Stimulated activated CD4-positive, alpha-beta T cell treated with anti-CD3 and anti-CD28 coated beads, Interleukin-12 subunit alpha, Interleukin-12 subunit beta, amount 100 ng/mL, for 24 hours (primary cell): ENCODE measurements at places on chromosomes 3 and 15.

- no peak for DNase-seq
Measured at GRCh38 chr15:90009301-90010022, 8.3 kb downstream of the ZNF710 start.

- no peak for DNase-seq
Measured at GRCh38 chr3:117786349-117786748, 1076.8 kb downstream of the TUSC7 start.

DNA sequence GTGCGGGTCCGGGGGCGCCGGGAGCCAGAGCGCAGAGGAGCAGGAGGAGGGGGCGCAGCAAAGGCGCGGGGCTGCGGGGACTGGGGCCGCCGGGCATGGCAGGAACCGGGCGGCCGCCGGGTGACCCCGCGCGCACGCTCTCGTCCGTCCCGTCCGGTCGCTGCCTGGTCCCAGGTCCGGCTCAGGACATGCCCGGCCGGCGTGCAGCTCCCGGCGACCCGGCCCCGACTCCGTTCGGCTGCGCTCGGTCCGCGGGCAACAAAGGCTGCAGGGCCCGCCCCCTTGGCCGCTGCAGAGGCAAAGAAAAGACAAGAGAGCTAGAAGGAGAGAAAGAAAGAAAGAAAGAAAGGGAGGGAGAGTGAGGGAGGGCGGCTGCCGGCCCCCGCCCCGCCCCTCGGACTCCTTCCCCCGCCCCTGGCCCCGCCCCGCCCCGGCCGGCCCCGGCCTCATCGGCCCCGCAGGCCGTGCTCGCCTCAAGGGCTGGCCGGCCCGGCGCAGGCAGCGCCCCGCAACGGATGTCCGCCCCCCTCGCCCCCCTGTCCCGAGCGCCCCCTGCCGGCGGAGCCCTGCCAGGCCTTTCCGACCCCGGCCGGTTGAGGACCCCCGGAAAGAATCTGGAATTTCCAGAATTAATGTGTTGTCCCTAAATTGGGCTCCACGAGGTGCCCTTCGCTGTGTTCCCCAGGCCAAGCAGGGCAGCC, at the start of gene ADAMTS7:
Gene ADAMTS7, minus strand, starts transcription at position 341 of the 701 bp plus-strand sequence. Its CDS starts 244 bp downstream, at position 97.
- peak; percentile 8 for DNase-seq

DNA sequence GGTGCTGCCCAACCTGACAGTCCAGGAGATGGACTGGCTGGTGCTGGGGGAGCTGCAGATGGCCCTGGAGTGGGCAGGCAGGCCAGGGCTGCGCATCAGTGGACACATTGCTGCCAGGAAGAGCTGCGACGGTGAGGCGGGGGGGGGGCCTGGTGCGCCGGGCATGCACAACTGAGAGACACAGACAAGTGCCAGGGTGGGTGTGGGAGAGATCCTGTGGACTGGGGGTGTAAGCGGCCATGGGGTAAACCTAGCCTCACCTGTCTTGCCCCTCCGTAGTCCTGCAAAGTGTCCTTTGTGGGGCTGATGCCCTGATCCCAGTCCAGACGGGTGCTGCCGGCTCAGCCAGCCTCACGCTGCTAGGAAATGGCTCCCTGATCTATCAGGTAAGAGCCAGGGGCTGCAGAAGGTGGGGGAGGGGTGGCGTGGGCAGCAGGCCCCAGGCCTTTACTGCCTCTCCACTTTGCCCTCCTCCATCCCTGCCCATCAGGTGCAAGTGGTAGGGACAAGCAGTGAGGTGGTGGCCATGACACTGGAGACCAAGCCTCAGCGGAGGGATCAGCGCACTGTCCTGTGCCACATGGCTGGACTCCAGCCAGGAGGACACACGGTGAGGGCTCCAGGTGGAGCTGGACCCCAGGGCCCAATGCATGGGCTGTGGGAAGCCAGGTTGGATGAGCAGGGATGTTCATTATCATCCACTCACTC, 3.3 kb downstream of the CHRD start:
- DNase-seq, result no peak

- DNase-seq, result no peak
Measured at GRCh38 chr15:90011705-90012104, 10.6 kb downstream of the ZNF710 start.

DNA sequence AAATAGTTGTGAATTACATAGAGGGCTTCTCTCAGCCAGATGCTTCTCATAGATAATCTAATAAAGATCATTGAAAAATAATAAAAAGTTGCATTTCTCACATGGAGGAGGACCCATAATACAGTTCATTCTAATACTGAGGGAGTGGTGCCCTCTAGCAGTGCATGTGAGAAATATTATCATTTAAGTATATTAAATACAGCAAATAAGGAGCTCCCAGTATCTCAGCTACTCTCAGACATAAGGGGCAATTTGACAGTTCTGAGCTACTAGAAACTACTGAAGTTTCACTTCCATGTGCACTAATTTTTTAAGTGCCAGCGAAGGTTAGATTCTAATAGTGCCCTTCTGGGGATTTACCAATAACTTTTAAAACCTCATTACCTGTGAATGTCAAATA, 188.3 kb downstream of the IL5RA start:
- no peak for DNase-seq
